ENCODE measurements at places on chromosomes 12 and 14.
A peak's percentile ranks its signal among the peaks of the same experiment; 100 is the strongest.

- DNase-seq = no peak
Observed at GRCh38 chr12:78490861-78491260, 373.7 kb upstream of the SYT1 start.

- DNase-seq = peak; percentile 82
Observed at GRCh38 chr14:70881549-70882177, 25.6 kb upstream of the PCNX1 start.

GRCh38 chr14:90814806-90815571 is 1.2 kb downstream of the TTC7B start:
- no peak for DNase-seq

DNA sequence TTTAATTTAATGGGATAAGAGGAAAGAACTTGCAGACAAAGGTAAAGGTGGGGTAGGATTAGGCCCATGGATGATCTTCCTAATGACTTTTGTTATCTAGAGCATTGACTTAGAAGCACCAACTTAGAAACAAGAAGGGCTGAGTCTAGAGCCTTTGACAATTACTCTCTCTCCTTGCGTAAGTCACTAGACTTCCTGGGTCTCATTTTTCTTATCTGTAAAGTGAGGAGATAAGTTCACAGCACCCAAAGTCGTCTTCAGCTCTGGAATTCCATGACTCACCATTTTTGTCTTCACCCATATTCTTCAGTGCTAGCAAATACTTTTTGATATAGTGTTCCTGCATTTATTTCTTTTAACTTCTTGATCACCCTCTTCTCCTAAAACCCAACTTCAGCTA is 75.7 kb downstream of the SSPN start:
- no peak for DNase-seq

DNA sequence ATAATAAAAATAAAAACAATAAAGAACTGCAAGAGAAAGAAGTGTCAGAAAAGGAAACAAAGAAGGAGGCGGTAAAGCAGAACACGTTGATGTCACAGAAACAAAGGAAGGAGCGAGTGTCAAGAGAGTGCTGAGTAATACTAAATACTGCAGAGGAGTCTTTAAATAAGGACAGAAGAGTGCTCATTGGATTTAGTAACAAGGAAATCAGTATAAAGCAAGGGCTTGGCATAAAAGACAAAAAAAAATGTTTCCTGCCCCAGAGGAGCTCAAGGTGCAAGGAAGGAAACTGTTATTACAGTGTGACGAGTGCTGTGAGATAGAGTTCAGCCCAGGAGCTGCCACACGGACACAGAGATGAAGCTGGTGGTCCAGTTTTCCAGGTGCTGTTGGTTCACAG is 8.4 kb upstream of the TUBA1A start:
- no peak for DNase-seq

GRCh38 chr12:6868211-6869048 is 1.1 kb downstream of the TPI1 start:
- no peak for DNase-seq

DNA sequence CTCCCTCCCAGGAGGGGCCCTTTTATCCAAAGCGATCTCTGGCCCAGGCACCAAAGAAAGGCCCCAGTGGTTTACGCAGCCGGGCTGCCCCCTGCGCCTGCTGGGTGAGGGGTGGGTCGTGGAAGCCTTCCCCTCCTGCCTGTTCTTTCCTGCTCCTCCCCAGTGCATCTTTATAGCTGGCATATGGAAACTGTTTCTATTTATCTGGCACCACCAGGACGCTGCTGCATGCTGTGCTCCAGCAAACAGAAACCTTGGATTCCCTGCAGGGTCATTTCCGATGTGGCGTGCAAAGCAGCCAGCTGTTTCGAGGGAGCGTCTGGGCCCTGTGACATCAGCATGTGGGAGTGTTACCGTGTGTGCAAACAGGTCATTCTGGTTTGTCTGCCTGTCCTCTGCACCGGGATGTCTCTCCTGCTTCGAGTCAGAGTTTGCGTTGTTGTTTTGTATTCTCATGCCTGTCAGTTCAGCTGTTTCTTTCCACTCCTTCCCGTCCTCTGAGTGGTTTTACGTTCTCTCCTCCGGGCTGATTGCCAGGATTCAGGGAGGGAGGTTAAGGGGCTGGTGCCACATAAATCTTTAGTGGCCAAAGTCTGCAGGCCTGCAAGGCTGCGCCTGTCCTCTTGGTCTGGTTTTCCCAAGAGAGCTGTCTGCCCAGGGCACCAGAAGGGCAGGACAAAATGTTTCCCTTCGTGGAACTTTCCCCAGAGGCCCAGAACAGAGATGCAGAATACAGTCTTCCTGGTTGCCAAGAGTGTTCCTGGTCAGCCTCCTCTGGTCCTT is 24.6 kb downstream of the TPCN1 start:
- no peak for DNase-seq

- no peak for DNase-seq
Observed at GRCh38 chr14:101098641-101099040, 195.1 kb upstream of the RTL1 start.

All from GM12865 (cell line).